ENCODE measurements at places on chromosomes 11 and 22.

- DNase-seq = no peak
Measured at GRCh38 chr22:35733791-35734516, 16.3 kb downstream of the APOL5 start.

GRCh38 chr22:46115388-46115678, 35.0 kb upstream of the PPARA start:
- no peak for DNase-seq

- DNase-seq = no peak
Measured at GRCh38 chr22:42202669-42203068, 67.8 kb downstream of the TCF20 start.

DNA sequence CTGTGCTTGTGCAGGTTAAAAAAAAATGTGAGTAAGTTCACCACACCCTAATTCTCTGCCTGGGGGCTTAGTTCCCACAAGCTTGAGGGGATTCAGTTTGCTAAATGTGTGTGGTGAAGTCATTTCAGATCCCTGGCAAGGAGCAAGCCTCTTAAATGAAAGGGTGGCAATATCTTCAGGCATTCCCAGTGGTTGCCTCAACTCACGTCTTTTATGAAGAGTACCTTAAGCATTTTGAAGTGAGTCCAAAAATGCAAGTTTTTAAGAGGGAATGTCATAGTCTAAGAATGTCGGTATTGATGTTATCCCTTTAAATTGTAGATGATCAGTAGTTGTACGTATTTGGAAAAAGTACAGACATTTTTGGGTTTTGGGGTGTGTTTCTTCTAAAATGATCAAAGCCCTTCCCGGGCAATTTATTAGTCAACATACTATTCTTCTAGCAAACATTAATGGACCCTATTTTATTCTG, 4.9 kb downstream of the TCP11L1 start:
- no peak for DNase-seq

- DNase-seq = no peak
Measured at GRCh38 chr11:32960553-32961164, 55.0 kb upstream of the DEPDC7 start.

- DNase-seq = no peak
Measured at GRCh38 chr11:46066335-46066734, 54.9 kb downstream of the PHF21A start.

DNA sequence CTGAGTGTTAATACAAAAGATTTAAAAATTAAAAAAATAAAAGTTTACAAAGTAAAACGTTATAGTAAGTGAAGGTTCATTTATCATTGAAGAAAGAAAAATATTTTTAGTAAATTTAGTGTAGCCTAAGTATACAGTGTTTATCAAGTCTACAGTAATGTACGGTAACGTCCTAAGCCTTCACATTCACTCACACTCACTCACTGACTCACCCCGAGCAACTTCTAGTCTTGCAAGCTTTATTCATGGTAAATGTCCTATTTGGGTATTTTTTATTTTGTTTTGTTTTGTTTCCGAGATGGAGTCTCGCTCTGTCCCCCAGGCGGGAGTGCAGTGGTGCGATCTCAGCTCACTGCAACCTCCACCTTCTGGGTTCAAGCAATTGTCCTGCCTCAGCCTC, 8.8 kb downstream of the CASTOR1 start:
- DNase-seq = no peak

- no peak for DNase-seq
Measured at GRCh38 chr11:134741453-134742223, 329.6 kb upstream of the B3GAT1 start.

DNA sequence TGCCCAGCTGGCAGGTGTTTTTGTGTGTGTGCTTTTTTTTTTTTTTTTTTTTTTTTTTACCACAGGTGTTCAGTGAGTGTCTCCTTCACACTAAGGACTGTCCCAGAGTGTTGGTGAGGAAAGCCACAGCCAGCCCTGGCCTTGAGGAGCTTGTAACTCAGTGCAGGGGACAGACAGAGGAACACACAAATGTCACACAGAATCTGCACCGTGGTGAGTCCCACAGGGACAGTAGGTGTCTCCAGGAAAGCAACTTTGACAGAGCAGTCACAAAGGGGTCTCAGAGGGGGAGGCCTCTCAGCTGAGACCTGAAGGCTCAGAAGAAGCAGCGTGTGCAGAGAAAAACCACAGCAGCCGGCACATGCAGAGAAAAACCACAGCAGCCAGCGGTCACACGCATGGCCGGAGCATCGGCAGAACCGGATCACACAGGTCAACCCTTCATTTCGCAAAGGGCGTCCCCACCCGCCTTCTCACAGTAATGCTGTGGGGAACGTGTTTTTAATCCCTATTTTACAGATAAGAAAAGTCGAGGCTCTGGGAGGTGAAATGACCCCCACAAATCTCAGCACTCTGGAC, 101.7 kb upstream of the PRR5 start:
- DNase-seq = no peak

GRCh38 chr11:75066061-75066460, 30.6 kb downstream of the OR2AT4 start:
- DNase-seq = no peak

Data from NCI-H1048 (cell line).